ENCODE measurements at places on chromosomes 5 and 9.

DNA sequence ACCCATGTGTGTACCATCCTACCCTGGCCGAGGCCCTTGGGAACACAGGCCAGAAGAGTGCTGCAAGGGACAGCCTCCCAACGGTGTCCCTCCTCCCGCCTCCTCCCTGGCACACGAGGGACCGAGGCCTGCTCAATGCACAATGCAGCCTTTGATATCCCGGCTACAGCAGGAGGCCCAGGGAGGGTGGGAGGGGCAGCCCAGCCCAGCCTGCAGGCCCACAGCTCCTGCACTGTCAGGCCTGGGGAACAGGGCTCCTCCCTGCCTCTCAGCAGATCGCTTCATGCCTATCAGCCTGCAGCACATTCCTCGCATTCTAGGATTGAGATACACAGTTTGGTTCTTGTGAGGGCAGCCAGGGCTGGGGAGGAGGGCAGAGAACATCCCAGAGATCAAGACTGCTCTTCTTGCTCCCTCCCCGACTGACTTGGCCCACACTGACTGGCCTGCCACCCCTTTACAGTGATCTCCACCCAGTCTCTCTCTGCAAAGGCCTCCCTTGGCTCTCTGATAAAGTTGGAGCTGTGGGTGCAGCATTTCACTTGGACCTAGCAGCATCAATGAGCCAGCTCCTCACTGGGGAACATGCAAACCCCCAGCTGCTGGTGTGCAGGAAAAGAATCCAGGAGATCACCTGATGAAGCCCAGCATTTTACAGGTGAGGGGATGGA, at the start of gene SH3TC2:
SH3TC2 (minus strand) TSS at position 46 of the 671 bp plus-strand sequence; CDS start at position 6, 40 bp downstream.
- DNase-seq, result peak; percentile 79

GRCh38 chr5:116674881-116675625, 100.4 kb upstream of the SEMA6A start:
- no peak for DNase-seq

DNA sequence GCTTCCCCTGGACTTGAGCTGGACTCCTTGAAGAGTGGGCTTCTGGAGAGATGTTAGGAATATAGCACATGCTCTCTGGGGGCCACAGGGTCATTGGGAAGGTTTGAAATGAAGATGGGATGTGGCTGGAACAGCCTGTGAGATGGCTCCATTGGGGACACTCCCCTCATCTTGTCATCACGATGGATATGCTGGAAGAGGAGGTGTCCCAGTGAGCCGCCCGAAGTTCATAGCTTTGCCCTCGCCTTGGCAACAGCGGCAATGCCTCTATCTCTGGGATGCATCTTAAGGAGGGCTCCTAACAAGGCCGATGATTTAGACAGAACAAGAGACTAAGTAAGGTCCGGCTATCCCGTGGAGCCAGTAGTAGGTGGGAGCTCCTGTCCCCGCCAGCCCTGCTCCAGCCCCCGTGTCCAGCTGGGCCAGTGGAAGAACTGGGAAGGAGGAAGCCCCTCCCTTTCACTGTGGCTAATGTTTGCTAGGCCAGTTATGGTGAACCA, 23.9 kb downstream of the AMBP start:
- no peak for DNase-seq

DNA sequence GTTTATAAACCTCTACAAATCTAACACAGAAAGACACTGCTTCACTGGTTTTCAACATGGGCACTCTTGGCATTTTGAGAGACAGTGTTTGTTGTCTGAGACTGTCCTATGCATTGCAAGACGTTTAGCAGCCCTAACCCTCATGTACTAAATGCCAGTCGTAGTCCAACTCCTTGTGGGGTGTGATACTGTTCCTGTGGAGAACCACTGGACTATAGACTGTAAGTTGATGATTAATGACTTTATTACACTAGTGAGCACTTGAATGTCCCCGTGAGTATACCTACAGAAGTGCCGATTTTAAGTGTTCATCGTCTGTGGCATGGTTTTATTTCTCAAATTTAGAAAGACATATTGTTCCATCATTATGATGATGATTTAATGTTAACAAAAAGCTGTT, 46.2 kb downstream of the RECK start:
- DNase-seq, result no peak

- DNase-seq, result no peak
These were observed 34.2 kb upstream of the TESK1 start for GRCh38 chr9:35570709-35571504.

GRCh38 chr5:129857116-129857515, 47.1 kb upstream of the CHSY3 start:
- DNase-seq, result no peak

- no peak for DNase-seq
These were observed 42.1 kb upstream of the ZNF622 start for GRCh38 chr5:16507716-16508115.
